ENCODE measurements at places on chromosomes 6 and 20.

DNA sequence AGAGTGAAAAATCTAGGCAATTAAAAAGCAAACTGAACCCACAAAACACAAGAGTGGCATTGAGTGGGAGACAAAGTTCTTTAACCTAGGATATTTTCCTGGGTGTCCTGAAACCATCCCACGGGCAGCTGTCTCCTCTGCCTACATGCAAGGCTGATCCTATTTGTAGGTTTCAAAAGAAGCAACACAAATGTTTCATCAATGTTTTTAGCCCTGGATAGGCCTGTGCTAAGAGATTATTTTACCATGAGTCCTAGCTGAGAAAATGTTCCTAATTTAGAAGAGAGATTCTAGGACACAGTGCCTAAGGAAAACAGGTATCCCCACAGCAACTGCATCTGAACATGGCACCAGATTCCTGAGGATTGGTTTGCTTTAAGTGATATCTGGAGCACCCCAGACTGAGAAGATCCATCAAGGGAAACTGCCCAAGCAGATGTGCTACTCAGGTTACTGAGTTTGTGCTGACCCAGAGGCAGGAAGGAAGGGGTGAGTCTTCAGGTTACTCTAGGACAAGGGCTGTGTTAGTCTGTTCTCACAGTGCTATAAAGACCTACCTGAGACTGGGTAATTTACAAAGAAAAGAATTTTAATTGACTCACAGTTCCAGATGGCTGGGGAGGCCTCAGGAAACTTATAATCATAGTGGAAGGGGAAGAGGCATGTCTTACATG, 111.6 kb upstream of the UST start:
- no peak for DNase-seq

DNA sequence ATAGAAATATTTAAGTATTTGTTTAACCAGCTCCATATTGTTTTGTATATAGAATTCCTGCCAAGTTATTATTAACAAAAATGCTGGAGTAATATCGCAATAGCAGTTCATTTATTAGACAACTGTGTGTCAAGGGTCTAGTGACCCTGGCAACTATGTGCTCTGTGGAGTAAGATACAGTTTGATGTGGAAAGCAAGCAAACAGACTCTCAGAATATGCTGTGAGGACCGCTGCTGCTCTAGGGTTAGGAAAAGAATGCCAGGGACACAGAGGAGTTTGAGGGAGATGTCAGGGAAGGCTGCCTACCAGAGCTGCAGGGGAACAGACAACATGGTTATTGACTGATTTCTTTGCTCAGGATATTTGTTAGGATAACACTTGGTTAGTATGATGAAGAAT, 71.2 kb downstream of the HIVEP1 start:
- no peak for DNase-seq

DNA sequence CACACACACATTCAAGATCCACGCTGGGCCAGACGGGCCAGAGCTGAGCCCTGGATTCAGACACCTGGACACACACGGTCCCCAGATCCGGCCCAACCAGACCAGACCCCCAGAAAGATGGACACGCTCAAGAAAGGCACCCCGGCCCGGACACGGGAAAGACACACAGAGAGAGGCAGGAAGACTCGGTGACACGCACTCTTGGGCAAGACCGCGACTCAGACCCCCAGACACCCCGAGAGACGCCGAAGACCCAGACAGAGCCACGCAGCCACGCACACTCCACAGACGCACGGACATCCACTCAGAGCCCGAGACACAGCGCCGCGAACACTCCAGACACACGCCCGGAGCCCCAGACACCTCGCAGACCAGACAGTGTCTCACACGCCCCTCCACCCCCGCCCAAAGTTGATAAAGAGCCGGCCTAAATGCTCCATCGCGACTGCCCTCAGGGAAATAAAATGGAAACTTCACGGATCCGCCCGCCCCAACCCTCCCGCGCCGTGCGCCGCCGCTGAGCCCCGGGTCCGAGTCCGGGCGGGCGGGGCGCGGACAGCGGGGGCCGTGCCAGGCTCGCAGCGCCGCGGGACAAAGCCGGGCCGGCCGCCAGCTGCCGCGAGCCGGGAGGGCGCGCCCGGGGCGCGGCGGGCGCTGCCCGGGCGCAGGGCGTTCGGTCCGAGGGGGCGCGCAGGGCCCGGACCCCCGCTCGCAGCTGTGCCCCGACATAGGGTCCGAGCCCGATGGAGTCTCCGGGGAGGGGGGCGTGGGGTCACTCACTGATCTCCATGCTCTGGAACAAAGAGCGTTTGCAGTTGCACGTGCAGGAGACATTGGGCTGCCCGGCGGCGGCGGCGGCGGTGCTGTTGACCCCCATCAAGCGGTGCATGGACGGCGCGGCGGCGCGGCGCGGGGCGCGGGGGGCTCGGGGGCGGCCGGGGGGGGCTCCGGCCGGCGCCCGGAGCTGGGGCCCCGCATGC, 831 bp downstream of the PMEPA1 start:
- no peak for DNase-seq

DNA sequence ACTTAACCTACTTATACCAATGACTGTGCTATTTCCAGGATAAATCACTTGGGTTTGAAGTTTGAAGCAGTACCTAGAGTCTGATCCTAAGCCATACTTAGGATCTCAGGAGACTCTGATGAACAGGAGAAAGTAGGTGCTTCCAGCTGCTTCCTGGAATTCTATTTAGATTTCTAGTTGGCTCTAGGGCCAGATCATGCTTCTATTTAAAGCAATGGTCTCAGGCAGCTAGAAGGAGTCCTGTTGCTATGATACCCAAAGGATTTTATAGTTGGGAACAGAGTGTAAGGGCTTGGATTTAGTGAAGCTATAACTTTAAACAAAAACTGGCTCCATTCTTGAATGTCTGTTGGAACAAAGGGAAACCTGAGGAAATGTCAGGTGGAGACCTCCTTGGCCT, 52.4 kb upstream of the TINAG start:
- DNase-seq, result no peak

- no peak for DNase-seq
These were observed 132.3 kb downstream of the CARMIL1 start for GRCh38 chr6:25411316-25411950.

DNA sequence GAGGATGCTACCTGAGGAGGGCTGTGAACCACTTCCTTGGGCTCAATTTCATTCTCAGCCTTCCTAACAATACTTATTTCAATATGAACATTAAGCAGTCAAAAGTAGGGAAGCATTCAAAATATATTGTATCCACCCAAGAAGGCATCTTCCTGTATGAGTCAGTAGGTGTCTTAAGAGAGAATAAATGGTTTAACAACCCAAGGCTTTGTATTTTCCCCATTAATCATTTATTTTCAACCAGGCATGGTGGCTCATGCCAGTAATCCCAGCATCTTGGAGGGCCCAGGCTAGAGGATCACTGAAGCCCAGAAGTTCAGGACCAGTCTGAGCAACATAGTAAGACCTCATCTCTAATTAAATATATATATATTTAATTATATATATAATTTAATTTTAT, 74.5 kb upstream of the MARCKS start:
- no peak for DNase-seq

GRCh38 chr6:131688286-131688685, 12.9 kb downstream of the OR2A4 start:
- DNase-seq, result no peak
